ENCODE measurements at places on chromosomes 6 and 20.
A peak's percentile ranks its signal among the peaks of the same experiment; 100 is the strongest.

DNA sequence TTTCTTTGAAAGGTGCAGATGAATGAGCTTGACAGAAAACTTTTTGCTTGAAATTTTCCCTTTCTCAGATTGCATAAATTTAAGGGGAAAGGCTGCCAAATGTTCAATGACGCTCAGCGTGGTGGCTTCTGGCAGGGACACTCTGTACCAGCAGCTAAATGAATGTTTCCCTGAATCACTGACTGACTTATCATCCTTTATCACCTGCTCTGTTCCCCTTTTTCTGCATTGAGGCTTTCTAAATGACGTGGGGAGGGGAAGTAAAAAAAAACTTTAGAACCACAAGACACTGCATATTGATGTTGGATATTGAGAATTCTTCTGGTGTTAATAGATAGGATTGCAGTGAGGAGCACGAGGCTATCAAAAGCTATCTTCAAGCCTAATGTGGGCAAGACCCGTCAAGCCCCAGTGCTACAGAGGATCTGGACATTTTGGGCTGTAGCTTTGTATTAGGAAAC, 46.9 kb upstream of the ENPP5 start:
- peak; percentile 8 for DNase-seq

- no peak for DNase-seq
Measured at GRCh38 chr6:97656706-97657350, 373.8 kb upstream of the MMS22L start.

GRCh38 chr6:89208551-89208950, 8.6 kb downstream of the GABRR1 start:
- no peak for DNase-seq

DNA sequence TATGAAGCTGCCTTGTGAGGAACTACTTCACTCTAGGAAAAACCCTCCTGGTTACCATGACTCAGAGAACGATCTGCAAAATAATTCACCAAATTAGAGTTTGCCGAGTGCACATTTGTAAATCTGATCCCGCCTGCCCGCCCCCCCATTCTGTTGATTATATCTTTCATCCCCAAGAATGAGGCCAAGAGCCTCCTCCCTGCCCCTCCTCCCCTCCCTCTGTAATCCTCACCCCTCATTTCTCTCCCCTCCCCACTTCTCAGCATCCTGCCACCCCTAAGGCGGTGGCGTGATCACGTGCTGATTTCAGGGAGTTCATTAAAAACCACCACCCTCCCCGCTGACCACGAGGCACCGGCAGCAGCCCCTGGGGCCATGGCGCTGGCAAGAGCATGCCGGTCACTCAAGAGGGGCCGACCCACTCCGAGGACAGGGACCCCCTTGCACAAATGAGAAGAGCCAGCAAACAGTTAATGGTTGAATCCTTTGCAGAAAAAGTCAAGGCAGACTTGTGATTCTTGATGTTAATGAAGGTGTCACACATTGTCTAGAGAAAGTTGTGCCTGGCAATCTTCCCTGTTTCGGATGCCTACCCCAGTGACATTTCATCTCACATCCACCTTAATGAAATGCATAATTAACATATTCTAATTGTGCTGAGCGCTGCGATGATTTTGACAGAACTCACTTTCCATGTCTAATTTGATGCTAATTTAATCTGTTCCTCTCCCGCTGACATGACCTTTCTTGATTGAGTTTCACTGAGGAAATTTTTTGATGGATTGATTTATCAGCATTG, 247.9 kb downstream of the ZNF217 start:
- DNase-seq = no peak

GRCh38 chr6:144999127-144999526, 714.0 kb downstream of the UTRN start:
- DNase-seq = no peak

DNA sequence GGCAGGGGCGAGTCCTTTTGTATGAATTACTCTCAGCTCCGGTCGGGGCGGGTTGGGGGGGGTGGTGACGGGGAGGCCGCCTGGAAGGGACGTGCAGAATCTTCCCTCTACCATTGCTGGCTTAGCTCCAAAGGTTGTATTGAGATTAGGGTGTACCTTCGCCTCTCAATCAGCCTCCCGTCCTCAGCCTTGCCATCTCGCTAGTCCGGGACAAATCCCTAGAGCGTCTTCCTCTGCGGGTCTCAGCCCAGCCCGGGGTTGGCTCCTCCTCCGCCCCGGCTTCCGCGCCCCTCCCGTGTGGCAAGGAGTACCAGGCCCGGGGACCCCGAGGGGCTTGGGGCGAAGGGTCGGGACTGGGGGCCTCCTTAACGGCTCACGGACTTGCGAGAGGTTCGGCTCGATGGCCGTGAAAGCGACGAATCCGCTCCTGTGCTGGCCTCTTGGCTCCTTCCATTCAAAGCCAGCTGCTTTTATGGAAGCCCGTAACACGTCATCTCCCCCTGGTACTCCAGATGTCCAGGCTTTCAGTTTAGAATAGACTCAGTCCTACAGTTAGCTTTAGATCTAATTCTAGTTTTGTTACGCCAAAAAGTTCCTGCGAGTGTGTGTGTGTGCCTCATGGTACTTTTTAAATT, 636 bp upstream of the EEF1A1 start:
- DNase-seq = peak; percentile 85

- no peak for DNase-seq
Measured at GRCh38 chr6:129996387-129996786, 22.0 kb upstream of the L3MBTL3 start.

DNA sequence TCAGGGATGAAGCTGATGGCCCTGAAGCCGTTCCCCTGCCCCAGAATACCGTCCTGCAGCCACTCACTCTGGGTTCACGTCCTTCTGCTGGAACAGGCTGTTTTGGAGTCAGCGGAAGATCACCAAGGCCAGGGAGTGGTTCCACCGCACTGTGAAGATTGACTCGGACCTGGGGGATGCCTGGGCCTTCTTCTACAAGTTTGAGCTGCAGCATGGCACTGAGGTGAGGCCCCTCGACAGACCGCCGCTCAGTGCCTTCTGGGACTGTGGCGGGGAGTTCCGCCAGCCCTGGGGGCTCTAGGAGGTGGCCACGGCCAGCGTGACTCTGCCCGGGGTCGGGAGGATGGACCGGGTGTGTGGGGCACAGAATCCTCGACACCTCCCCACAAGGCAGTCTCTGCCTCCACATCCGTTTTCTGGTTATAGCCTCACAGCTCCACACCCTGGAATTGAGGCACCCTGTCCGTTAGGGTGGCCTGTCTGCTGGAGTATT, 4.1 kb upstream of the C20orf204 start:
- no peak for DNase-seq

GRCh38 chr6:3648724-3649123, 102.8 kb downstream of the PXDC1 start:
- no peak for DNase-seq

- DNase-seq = no peak
Measured at GRCh38 chr6:135673501-135674309, 176.2 kb upstream of the AHI1 start.

- DNase-seq = no peak
Measured at GRCh38 chr20:59657459-59658046, 53.2 kb downstream of the PHACTR3 start.

DNA sequence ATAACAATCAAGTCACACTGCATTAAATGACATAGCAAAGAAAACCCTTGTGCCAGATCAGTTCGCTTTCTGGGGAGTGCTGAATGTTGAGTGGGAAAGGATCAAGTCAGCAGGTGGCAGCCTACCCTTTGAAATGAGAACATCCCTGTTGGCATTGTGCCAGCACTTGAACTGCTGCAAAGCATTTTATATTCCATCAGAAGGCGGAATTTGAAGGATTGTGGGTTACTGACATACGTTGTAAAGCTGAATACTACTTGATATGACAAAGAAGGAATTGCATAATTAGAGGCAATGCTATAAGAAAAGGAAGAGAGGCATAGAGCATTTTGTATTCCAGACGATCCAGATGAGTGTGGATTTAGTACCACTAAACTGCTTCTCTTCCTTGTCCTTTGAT, 26.5 kb downstream of the BCKDHB start:
- peak; percentile 26 for DNase-seq

DNA sequence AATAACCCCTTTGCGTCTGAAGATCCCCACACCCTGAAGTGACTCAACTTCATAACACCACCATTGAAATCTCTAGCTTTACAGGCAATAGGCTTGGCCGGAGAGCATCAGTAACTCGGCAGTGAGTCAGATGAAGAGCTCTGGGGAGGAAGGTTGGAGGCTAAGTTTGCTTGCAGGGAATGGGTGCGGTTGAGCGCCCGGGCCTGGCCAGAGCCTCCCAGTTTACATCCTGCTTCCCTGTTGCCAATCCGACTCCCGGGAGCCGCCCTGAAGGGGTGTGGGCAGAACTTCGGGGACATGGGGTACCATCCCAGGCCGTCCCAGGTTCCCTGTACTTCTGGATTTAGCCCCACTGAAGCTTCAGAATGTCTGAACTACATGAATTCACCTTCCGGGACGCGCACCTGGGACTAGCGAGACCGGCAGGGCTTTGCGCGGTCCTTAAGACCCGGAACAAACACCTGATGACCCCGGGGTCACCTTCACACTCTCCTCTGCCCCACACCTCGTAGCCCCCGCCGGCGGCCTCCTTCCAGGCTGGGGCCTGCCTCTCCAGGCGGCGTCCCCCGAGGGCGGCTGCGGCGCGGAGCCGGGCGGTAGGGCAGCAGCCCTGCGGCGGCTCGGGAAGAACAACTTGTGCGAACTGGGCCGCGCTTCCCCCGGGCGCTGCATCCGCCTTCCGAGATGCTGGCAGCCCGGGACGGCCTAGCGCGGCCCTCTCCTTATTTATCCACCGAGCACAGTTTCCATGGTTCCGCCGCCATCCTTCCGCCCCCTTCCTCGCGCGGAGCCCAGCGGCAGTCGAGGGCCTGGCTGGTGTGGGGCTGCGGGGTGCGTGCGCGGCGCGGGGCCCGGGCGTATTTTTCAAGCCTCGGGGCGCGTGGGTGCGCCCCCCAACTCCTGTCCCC, 56.6 kb upstream of the RREB1 start:
- no peak for DNase-seq

GRCh38 chr6:168265827-168266815, 53.5 kb downstream of the DACT2 start:
- DNase-seq = no peak

DNA sequence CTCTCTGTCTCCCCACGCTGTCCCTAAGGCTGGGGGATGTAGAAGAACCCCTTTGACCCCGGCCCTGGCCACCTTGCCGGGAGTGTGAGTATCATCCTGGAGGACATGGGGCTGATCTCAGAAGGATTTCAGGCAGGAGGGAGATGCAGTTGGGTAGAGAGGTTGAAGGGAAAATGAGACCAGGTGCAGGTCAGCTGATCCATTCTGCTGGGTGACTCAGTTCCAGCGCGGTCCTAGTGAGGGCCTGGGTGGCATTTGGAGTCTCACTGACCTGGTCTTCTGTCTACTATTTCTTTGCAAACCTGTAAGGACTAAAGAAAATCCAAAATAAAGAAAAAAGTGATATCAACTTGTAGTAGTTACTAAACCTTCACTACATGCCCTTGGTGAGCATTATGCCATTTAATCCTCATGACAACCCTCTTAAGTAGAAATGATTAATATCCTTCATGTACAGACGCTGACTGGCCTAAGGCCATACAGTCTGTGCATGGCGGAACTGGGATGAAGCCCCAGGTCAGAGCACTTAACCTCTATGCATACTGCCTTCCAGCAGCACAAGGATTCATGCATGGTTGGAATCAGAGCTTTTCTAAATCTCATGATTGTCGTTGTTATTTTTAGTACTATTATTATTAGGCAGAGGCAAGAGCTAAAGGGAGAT, 106.3 kb downstream of the ZDHHC14 start:
- no peak for DNase-seq

- DNase-seq = no peak
Measured at GRCh38 chr20:41499064-41499463, 119.1 kb downstream of the CHD6 start.

DNA sequence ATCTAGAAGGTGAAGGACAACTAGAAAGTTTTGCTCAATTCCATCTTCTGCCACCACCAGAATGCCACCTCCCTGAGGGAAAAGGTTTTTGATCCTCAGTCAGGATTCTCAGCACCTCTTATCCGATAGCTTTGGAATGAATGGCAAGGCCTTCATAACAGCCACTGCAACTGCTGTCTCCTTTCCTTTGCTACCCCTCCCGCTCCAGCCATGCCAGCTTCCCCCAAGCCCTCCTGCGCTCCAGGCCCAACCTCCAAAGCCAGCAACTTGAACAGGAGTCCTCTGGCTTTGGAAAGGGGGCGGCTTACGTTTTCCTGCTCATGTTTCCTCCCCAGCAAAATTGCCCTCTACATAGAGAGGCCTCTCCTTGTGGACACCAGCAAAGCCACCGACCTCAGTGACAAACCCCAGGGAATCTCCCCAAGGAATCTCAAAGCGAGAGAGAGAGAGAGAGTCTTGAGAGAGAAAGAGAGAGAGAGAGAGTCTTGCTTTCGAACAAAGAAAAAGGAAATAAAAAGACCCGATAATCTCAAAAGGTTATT, 420 bp upstream of the BTN2A1 start:
- no peak for DNase-seq

- DNase-seq = no peak
Measured at GRCh38 chr6:7974565-7974937, 64.0 kb upstream of the TXNDC5 start.

GRCh38 chr6:136771306-136771705, 21.0 kb downstream of the MAP3K5 start:
- DNase-seq = no peak

GRCh38 chr6:135651964-135652755, 154.6 kb upstream of the AHI1 start:
- peak; percentile 48 for DNase-seq

- no peak for DNase-seq
Measured at GRCh38 chr6:21138336-21139069, 455.0 kb upstream of the SOX4 start.

DNA sequence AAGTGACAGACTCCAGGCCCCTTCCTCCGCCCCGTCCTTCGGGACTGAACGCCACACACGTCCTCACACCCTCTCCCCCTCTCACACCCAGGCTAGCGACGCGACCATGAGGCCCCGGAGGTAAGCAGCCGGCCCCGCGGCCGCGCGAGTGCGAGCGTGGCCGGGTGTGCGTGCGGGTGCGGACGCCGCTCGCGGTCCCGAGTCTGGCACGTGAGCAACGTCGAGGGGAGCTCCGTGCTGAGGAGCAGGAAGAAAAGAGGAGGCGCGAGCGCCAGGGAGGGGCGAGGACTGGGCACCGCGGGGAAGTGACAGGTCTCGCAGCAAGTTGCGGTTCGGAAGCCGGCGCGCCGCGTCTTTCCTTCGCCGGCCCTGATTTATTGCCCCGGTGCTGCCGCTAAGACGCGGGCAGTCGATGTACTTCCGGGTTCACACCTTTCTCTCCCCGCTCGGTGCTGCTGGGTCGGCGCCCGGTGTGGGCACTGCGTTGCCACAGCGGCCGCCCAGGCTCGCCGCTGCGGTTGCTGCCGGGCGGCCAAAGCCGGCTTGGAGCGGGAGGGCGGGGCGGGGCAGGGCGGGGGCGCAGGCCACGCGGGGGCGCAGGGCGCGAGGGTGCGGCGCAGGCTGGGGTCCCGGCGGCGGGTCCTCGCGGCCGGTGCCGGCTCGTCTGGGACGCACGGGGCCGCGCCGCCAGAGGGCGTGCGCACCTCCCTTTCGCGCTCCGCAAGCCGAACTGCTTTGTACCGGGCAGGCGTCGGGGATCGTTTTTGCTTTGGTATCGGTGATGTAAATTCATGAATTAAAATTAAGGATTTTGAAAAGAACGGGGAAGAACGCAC, 15.8 kb upstream of the LIN28B start:
- DNase-seq = no peak

Data from NAMALWA (cell line).